ENCODE measurements at places on chromosomes 1 and 21.

DNA sequence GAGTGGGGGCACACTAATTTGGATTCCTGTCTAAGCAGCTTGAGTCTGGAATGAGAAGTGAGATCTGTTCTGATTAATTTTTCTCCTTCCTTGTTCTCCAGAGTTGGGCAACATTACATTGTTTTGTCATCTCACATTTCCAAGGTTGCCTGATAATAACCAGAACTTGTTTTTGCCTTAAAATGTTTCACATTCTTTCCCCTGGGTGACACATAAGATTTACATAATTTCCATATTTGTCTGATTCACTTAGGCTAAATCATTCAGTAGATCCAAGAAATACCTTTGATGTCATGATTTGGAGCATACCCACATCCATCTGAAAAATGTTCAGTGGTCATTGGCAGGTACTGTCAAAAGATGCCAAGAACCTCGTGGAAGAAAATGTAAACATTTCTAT is 60.3 kb downstream of the XCL2 start:
- DNase-seq, result peak; percentile 84

DNA sequence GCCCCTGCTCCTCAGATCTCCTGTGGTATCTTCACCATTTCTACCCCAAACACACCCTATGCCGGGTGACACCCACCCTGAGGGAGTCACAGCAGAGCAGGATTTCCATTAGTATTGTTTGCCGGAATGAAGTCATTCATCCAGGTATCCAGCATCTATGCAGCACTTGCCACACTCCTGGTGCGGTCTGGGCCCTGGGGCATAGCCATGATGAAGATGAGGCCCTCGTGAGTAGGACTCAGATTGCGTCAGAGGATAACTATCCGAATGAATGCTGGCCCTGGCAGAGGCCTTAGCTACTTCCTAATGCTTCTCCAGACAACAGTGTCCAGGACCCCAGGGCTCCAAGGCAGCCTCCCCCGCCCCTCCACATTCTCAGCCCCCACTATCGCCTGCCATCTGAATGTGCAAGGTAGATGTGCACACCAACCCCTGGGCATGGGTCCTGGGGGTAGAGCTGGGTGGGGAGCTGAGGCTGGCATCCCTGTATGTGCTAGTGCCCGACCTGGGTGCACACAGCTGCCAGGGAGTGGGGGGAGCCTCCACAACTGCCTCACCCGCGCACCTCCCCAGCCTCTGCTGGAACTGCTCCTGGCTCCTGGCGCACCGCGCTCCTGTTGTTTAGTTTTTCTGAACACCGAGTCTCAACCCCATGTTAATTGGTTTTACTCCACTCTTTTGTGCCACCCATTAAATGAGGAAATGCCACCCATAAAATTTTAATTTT is 25.5 kb upstream of the ZC3H12A start:
- peak; percentile 36 for DNase-seq

DNA sequence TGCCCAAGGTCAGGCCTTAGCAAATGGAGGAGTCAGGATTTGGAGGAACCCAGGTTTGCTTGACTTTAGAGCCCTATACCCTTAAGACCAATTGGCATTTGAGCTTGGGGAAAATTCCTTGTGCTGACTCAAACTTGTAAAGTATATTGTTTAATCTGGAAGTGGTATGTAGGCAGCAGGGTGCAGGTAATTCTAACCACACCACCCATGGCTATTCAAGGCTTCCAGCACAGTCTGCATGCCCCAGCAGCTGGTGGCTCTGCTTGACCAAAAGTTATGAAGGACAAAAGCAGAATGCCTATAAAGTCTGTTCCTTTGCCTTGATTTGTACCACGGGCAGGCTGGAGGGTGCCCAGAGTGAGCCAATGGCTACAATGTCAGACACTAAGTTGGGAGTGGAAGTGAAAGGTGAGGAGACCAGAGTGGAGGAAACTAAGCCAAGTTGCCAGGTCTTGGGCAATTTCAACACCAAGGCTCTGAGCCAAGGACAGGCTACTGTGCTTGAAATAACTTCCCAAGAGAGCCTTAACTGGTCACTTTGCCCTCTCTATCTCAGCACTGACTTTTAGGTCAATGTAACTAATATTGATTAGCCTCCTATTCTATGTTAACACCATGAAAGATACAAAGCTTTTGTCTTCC is 4.7 kb upstream of the G0S2 start:
- DNase-seq, result no peak

DNA sequence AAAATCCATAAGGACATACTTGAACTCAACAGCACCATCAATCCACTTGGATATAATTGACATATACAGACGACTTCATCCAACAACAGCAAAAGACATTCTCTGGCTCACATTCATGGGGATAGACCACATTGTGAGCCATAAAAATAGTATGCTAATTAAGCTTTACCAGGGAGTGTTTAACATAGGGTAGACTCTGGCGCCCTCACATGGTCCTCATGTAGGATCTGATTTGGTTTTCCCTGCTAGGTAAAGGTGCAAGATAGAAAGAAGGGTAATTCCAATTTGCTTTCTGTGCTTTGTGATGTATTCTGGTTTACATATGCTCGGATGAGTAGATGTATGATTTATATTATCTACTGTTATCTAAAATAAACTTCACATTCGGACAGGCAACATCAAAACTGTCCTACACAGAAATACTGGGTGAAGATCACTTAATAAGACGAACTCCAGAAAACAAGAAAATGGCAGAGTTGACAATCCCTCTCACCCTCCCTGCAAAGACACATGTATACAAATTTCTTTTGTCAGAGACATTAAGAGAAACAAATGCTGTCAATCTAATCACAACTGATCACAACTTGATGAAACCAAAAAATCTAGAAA is 27.7 kb downstream of the CR1L start:
- peak; percentile 70 for DNase-seq

- DNase-seq, result peak; percentile 81
These were observed 35.7 kb upstream of the CNN3 start for GRCh38 chr1:94962409-94963265.

- no peak for DNase-seq
These were observed 110.0 kb upstream of the HOOK1 start for GRCh38 chr1:59704716-59705115.

DNA sequence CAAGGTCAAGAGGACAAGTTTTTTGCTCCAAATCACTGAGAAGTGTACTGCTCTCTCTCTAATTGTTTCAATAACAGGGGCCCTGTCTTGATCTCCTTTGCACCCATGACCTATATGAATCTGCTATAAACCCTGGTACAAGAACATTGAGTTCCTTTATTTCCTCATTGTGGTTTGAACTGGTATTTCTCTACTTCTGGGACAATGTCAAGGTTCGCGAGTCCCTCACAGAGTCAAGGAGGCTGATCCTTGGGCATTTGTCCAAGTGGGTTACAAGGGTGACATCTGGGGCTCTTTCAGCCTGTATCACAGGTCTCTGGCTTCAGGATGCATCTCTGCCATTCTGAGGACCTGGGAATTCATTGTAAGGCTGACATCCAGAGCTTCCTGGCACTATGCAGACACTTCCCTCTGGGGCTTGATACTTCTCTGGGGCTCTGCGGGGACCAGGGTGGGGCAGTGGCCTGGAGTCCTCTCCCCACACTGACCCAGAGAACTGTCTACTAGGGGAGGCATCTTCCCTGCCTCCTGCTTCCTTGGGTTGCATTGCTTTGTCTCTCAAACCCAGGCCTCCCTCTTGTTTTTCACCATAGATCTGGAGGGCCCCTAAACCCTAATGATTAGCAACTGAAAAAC is 22.5 kb upstream of the ZNF648 start:
- DNase-seq, result no peak

GRCh38 chr1:85134583-85135391 is 66.0 kb downstream of the SYDE2 start:
- peak; percentile 37 for DNase-seq

DNA sequence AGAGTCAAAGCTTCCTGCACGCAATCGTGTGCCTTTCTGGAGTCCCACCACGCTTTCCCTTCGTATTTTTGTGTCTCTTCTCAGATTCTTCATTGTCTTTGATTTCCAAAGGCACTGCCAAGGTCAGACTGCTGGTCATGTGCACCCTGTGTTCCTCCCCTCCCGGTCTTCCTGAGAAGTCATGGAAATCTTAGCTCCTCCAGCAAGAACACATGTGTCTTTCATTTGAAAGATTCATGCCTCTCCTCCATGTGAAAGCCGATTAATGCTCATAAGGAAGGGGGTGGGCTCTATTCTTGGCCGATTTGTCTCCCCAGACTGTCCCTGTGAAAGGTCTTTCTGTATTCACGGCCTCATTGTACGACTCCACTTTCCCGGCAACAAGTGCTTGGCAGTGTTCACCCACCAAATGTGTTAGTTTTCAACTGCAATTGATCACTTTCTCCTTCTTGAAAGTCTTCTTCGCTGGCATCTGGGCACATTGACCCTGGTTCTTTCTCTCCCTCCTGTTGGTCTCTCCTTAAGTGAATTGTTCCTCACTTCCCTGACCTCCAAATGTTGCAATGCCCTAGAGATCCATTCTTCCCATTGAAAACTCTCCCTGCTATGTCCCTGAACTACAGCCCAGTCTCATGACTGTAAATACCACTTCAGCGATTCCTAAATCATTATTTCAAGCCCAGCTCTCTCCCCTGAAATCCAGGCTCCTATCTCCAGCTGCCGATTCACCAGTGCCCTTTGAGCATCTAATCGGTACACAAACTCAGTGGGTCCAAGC is 25.4 kb downstream of the MX2 start:
- no peak for DNase-seq

- DNase-seq, result no peak
These were observed 22.1 kb upstream of the CASZ1 start for GRCh38 chr1:10818262-10819197.

- no peak for DNase-seq
These were observed 11.8 kb upstream of the ATP13A2 start for GRCh38 chr1:17023573-17023972.

DNA sequence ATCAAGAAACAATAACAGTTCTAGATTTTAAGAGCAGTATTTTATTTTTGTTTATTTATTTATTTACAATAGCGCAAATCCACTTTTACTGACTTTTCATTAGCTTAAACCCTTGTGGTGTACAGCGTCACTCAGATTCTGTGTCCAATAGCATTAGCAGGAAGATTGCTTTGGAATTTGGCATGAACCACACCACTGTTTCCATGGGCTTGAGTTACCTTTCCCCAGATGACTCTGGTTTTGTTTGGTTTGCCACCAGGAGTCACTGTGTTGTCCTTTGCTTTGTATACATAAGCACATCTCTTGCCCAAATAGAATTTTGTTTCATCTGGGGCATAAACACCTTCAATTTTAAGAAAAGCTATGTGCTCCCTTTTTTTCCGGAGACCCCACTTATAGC is 25.9 kb upstream of the SNRPE start:
- no peak for DNase-seq

- DNase-seq, result no peak
These were observed 553.8 kb upstream of the PRMT6 start for GRCh38 chr1:106502659-106503058.

DNA sequence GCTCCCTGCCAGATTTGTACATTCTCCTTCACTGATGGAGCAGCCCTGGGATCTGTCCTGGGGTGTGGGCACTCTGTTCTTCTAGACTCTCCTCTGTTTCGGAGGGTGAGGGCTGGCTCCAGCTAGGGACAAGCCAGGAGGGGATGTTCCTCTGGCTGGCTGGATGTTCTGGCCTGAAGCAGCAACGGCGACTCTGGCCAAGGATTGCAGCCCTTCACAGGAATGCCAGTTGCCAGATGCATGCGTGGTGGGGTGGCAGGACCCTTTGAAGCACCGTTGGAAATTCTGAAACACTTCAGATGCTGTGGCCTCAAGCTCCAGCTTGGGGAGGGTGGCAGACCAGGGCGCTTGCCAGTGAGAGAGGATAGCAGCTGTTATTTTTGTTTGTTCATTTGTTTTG is 210.9 kb downstream of the TRABD2B start:
- no peak for DNase-seq

DNA sequence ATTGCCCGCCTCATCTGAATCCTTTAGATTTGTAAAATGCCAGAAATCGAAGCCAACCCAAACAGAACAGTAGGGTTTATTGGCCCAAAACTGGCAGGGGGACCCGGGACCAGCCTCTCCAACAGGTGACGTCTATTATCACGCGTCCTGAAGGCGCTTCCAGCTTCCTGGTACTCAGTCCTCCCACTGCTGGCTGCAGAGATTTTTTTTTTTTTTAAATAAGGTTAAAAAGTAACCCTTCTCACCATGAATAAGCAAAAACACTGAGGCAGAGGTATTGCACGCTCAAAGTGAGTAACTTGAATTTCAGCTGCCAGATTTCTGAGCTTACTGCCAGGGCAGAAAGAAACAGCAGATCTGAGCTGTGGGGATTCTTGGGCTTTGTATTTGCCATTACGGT is 54.4 kb upstream of the GCLM start:
- DNase-seq, result peak; percentile 93

GRCh38 chr1:169867012-169867675 is 26.6 kb downstream of the SCYL3 start:
- DNase-seq, result no peak

GRCh38 chr1:15261155-15262002 is 14.4 kb downstream of the FHAD1 start:
- no peak for DNase-seq

GRCh38 chr1:55839221-55839620 is 624.1 kb upstream of the USP24 start:
- DNase-seq, result no peak

GRCh38 chr21:36751383-36751782 is 52.5 kb downstream of the SIM2 start:
- no peak for DNase-seq

- DNase-seq, result no peak
These were observed at the start of gene TMOD4 for GRCh38 chr1:151175863-151176262. TMOD4 (minus strand) TSS chr1:151175981; CDS start chr1:151174875, 1,106 bp downstream.

DNA sequence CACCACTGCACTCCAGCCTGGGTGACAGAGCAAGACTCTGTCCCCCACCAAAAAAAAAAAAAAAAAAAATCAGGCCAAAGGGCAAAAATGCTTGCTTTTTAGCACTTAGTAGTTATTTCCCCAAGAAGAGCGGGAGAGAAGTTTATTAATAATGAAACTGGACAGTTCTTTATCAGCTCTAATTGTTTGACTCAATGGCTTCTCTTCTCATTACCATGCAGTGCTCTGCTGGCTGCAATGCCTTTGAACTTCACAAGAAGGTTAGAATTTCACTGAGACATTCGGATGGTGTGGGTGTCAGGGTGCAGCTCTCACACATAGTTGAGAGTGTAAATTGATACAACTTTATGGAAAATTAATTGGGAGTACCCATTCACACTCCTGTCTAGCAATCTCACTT is 63.7 kb downstream of the EDARADD start:
- DNase-seq, result no peak
